ENCODE measurements at places on chromosomes 3 and 15.

GRCh38 chr3:132346841-132347736 lies 29.9 kb downstream of the ACP3 start:
- no peak for DNase-seq

GRCh38 chr3:98782824-98783500 lies 19.8 kb downstream of the ST3GAL6 start:
- DNase-seq = no peak

GRCh38 chr3:28077572-28077971 lies 163.8 kb upstream of the CMC1 start:
- DNase-seq = no peak

- DNase-seq = no peak
These were observed 61.6 kb upstream of the TGFBR2 start for GRCh38 chr3:30544812-30545211.
